Right renal pelvis (tissue), 4 donors: ENCODE measurements at places on chromosomes 2 and 18. TPM values are rescaled to one million over a fixed set of nuclear protein-coding genes. Genes with fewer than 3 reads are reported as not detected.

- no peak for DNase-seq
Observed at GRCh38 chr18:35335866-35336265, 8.4 kb downstream of the ZNF24 start.

DNA sequence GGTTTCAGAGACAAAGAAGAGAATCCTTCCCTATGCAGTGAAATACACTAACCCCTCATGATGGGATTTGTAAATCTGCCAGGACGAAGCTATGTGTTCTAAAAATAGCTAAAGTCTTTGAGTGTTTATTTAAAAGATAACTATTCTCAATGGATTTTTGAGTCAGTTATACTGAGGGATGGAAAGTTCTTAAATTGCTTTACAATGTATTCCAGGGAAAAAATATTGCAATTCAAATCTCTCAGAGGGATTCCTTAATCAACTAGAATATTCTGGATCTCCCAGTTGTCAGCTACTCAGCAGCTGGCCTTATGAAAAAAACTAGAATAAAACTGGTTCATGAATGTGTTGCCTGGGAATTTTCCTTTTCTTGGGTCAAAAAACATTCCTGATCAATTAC, 312.4 kb downstream of the PLCL1 start:
- no peak for DNase-seq

The ANKRD30BL gene
- polyA plus RNA-seq = 0.79 TPM

- no peak for DNase-seq
Observed at GRCh38 chr18:56248610-56249235, 389.7 kb downstream of the TXNL1 start.

DNA sequence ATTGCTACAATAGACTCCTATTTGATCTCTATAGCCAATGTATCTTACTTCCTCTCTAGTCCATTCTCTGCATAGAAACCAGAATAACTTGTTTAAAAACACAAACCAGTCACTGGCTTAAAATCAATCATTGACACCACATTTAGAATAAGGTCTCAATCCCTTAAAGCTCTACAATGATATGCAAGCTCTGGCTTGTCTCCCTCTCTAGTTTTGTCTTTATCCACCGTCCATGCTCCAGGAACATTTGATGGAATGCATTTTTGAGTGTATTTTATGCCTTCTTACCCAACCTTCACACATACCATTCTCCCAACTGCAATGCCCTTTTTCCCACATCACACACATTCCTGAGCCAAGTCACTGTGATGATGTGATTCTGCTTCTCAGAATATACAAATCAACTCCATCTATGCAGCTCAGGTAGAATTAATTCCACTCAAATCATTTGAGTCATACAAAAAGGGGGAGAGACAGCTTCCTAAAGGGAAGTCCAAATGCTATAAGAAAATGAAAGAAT, 1107.2 kb downstream of the DPP10 start:
- no peak for DNase-seq

The PCARE gene
- 0.48 TPM for polyA plus RNA-seq

The GNAL gene
- 3.8 TPM for polyA plus RNA-seq

- no peak for DNase-seq
Observed at GRCh38 chr2:150557020-150557600, 69.6 kb upstream of the RND3 start.

DNA sequence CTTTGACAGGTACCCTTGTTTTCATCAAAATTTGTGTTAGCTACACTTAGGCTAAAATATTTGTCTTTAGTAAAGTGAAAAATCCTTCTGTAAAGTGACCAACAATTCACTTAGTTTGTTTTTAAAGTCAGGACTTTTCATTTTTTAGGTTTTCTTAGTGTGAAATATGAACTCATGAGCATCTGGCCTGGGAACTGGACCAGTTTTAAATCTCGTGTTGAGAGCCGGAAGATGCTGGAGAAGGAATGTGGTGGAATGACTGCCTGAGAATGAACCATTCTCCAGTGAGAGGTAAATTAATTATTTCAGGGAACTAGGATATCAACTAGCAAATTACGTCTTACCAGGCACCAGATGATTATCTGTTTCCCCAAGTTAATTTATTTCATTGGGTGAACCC, 305.7 kb downstream of the AGPS start:
- DNase-seq = no peak

- DNase-seq = no peak
Observed at GRCh38 chr2:157751462-157752058, 122.9 kb upstream of the ACVR1C start.

The PARD3B gene
- polyA plus RNA-seq = 37.0 TPM

The ST3GAL5 gene
- polyA plus RNA-seq = 10.8 TPM

The MOCOS gene
- polyA plus RNA-seq = 1.1 TPM

The SH3RF3 gene
- 4.8 TPM for polyA plus RNA-seq

GRCh38 chr2:28606986-28607441, 111.2 kb downstream of the PLB1 start:
- DNase-seq = no peak

GRCh38 chr2:136319651-136320050, 201.7 kb upstream of the CXCR4 start:
- DNase-seq = no peak

- no peak for DNase-seq
Observed at GRCh38 chr18:35095983-35096676, 54.9 kb downstream of the MAPRE2 start.

DNA sequence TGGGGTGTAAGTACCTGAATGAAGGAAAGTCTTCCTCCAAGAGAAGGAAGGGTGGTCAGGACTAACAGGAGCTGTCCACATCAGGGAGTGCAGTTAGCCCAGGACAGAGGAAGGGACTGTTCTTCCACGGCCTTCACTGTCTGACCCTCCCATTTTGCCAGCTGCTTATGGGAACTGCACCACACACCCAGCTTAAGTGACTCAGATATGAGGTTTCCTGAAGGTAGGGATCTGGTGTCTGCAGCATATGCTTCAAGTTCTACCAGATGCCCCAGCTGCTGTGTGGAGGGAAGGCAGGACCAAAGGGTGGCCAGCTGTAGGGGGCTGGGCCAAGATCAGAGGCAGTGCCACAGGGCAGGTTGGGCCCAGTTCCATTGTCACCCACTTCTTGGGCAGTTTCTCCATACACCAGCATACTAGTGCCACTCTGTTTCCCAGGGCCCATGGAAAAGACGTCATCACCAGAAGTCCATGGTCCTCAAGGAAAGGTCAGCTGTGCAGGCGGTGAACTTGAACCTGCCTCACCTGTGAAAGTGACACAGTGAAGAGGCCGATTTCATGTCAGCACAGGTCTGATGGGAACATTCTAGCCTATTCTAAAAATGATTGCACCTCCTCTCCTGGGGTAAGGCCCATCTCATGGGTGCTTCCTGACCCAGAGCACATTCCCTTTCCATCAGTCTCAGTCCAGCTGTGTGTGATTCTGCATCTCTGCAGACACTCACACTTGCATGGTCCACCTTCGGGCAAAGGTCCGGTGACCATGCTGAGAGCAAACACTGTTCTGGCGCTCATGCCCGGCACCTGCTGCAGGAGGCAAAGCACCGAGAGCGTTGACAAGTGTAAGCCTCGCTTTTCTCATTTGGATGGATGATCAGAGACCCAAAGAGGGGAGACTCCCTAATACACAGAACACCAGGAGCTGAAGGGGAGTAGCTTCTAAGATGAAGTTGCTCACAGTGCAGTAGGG, 68.0 kb downstream of the ACAA2 start:
- DNase-seq = no peak

DNA sequence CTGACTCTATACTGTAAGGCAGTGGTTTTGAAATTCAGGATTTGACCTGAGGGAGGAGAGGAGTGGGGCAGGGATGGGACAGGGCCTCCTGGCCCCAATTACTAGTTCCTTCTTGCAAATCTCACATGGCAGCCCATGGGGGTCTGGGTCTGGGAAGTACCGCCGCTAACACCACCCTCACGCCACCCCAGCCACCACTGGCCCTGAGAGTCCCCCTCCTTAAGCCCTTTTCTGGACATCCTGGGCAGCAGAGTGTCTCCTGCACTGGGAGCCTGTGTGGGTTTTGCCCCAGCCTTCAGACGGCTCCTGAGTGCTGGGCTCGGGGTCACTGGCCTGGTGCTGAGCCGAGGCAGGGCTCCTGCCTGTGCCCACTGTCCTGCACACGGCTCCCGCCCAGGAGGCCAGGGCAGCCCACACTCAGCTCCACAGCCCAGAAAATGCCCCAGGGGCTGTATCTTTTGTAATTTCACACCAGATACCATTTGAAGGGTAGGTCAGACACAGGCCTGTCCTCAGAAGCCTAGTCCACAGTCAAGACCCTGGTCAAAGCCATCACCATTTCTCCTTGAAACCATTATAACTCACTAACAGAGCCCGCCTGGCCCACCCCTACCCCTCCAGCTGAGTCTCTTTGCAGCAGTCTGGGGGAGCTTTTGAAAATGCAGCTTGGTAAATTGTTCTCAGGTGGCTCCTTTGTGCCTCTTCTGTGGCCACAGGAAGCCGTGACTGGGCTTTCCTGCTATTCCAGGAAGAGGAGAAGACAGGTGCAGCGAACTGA, 55.1 kb downstream of the CYP27C1 start:
- DNase-seq = no peak

- DNase-seq = no peak
Observed at GRCh38 chr18:35390951-35391700, 14.0 kb upstream of the ZNF396 start.

The CNTNAP5 gene
- polyA plus RNA-seq = 0.04 TPM

GRCh38 chr2:152038441-152038958, 60.3 kb downstream of the CACNB4 start:
- no peak for DNase-seq

GRCh38 chr2:191759680-191760079, 81.7 kb downstream of the NABP1 start:
- no peak for DNase-seq

DNA sequence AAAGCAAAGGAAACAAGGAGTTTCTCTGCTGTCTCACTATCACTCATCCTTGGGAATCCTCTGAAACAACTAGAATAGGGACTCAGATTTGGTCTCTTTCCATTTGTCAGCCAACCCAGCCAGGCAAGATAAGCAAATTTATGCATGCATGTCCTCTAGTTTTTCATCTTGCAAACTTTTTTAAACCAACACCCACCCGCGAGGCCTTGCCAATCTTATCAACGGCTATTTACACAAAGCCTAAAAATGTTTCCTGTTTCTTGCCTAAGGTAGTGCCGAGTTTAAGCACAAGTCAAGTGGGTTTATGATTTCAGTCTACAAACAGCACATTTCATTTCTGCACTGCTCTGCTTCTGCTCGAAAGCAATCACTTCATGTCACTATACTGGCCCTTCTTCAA, 240.9 kb downstream of the STK39 start:
- DNase-seq = no peak

- DNase-seq = no peak
Observed at GRCh38 chr18:24613896-24614640, 153.6 kb downstream of the HRH4 start.

DNA sequence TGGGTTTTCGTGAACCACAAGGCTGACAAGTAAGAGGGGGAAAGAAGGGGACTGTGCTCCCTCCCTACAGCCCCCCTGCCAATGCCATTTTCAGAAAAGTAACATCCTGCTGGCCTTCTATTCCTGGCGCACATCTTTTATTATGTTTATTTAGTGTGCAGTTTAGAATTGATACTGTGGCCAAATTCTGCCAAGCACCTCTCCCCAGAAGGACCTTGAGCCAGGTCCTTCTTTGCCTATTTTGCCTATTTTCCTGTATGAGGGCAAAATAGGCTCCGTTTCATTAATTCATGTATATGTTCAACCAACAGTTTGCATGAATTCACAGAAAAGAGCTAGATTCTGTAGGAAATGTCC, 136.0 kb downstream of the MYO3B start:
- DNase-seq = no peak

The HOXD1 gene
- 7.8 TPM for polyA plus RNA-seq

DNA sequence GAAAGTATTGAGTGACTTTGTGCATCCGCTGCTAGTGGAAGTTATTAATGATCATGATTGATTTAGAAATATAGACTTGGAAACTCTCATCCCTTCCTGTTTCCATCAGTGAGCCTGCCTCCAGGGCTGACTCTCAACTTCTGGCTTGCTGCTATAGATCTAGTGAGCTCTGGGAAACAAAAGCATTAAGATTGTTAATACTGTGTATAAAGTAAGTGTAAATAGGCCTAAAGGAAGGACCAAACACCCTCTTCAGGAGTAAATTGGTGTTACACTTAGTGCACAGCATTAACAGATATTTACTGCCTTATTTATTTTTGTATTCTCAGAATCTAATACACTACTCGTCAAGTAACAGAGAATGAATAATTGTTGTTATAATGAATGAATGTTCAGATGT, 285.6 kb downstream of the THSD7B start:
- no peak for DNase-seq

The TMEM198 gene
- 2.9 TPM for polyA plus RNA-seq

DNA sequence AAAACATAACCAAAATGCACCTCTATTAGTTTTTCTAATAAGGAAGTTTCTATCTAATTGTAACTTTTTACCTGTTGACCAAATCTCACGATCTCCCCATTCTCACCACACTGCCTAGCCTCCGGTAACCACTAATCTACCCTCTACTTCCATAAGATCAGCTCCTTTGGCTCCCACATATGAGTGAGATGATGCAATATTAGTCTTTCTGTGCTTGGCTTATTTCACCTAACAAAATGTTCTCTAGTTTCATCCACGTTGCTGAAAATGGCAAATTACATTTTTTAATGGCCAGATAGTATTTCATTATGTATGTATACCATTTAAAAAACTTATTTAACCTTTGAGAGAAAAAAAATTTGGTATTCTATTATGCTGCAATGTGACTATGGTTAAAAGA, 379.0 kb upstream of the NXPH2 start:
- no peak for DNase-seq

- DNase-seq = no peak
Observed at GRCh38 chr2:207165121-207166038, at the start of gene KLF7. Gene KLF7 (minus strand): TSS chr2:207165948. CDS start chr2:207165568, 380 bp downstream.

The PPM1G gene
- polyA plus RNA-seq = 98.5 TPM

DNA sequence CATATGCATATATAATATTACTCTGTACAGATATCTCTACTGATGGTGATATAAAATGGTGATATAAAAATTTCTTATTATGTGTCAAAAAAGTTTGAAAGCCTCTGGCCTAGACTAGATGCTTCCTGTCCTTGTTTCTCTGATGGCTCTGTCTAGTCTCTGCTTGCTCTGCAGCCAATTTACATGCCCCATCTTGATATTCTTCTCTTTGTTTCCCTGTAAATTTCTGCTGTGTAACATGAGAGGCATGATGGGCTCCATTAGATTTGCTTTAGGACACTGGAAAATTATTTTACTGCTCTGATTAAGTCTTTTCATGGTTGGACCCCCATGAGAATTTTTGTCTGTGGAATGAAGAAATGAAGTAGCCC, 24.3 kb downstream of the BABAM2 start:
- no peak for DNase-seq

DNA sequence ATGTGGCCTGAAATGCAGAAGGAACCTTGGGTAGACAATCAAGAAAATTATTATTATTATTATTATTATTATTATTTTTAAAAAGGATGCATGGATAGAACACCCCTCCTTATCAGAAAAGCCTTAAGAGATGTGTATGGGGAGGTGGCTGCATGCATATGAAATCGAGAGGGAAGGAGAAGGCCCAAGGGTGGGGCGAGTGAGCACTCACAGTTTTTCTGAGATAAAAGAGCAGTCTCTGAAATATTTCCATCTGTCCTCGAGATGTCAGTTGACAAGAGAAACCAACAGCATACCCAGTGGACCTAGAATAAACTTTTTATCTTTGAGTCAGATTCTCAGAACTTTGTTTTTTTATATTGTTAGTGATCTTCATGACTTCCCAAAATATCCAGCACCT, 282.9 kb downstream of the GPD2 start:
- no peak for DNase-seq
